ENCODE measurements at places on chromosomes 7 and 10. TPM values are rescaled to one million over a fixed set of nuclear protein-coding genes. Genes with fewer than 3 reads are reported as not detected.
A peak's percentile ranks its signal among the peaks of the same experiment; 100 is the strongest.

RARRES2 gene
- total RNA-seq = 89.7 TPM

SPAG6 gene
- total RNA-seq = 1.3 TPM

AKR1B15 gene
- not detected for total RNA-seq

SNX10 gene
- total RNA-seq = not detected

VAX1 gene
- not detected for total RNA-seq

CLDN15 gene
- total RNA-seq = 6.4 TPM

C10orf105 gene
- total RNA-seq = not detected

SFTPA2 gene
- total RNA-seq = not detected

CRTAC1 gene
- not detected for total RNA-seq

ZNF503 gene
- 1.9 TPM for total RNA-seq

AKR1C8 gene
- total RNA-seq = 0.23 TPM

- DNase-seq = no peak
- no peaks in the 10 kb centered on the region for H3K27me3 ChIP-seq
- H3K27ac ChIP-seq = no peak overlapping the region
- H3K36me3 ChIP-seq = no peaks in the 10 kb centered on the region
- no peaks in the 10 kb centered on the region for H3K4me1 ChIP-seq
Measured at GRCh38 chr10:16792675-16793074, 24.5 kb downstream of the RSU1 start.

GRCh38 chr10:92242910-92243671 is 47.8 kb downstream of the CPEB3 start:
- H3K4me3 ChIP-seq = peak overlapping the region; percentile 33
- H3K4me1 ChIP-seq = no peaks in the 10 kb centered on the region
- H3K27ac ChIP-seq = no peak overlapping the region
- no peaks in the 10 kb centered on the region for H3K27me3 ChIP-seq
- no peaks in the 10 kb centered on the region for H3K36me3 ChIP-seq
- peak; percentile 56 for DNase-seq

DNA sequence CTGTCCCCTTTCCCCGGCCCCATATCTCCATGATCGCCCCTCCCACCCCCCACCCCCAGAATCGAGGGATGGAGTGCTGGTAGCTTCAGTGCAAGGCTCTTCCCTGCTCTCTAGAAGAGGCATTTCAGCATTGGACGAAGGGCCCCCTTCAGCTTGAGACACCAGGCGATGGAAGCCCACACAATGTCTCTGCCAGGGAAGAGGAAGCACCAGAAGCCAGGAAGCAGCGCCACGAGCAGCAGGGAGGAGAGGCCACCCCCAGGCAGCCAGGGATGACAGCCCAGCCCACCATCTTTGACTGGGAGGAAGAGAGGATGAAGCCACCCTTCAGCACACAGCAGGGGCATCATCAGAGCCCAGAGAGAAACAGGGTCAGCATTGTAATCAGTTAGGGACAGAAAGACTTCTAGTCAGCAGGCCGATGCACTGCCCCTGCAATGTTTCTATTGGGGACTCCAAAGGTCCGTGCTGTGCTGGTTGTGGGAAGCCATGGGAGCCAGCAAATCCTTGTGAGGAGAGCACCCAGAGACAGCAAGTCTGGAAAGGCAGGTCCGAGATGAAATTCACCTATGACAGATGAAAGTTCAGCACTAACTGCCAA is 15.7 kb downstream of the TMEM72 start:
- no peaks in the 10 kb centered on the region for H3K27me3 ChIP-seq
- no peaks in the 10 kb centered on the region for H3K36me3 ChIP-seq
- H3K4me3 ChIP-seq = no peak overlapping the region
- DNase-seq = no peak
- H3K4me1 ChIP-seq = no peaks in the 10 kb centered on the region
- no peak overlapping the region for H3K27ac ChIP-seq

- no peaks in the 10 kb centered on the region for H3K4me1 ChIP-seq
- no peaks in the 10 kb centered on the region for H3K27me3 ChIP-seq
- H3K4me3 ChIP-seq = no peak overlapping the region
- no peak overlapping the region for H3K27ac ChIP-seq
- no peak for DNase-seq
Measured at GRCh38 chr7:9854605-9855004, 1119.1 kb upstream of the PHF14 start.

GRCh38 chr7:78080811-78081210 is 282.2 kb downstream of the PHTF2 start:
- H3K4me1 ChIP-seq = no peaks in the 10 kb centered on the region
- no peak overlapping the region for H3K27ac ChIP-seq
- no peaks in the 10 kb centered on the region for H3K27me3 ChIP-seq
- H3K36me3 ChIP-seq = no peaks in the 10 kb centered on the region
- H3K4me3 ChIP-seq = no peak overlapping the region
- no peak for DNase-seq

- no peak overlapping the region for H3K4me3 ChIP-seq
- H3K36me3 ChIP-seq = no peaks in the 10 kb centered on the region
- no peaks in the 10 kb centered on the region for H3K27me3 ChIP-seq
Measured at GRCh38 chr10:13930120-13930519, 343.4 kb downstream of the PRPF18 start.

DNA sequence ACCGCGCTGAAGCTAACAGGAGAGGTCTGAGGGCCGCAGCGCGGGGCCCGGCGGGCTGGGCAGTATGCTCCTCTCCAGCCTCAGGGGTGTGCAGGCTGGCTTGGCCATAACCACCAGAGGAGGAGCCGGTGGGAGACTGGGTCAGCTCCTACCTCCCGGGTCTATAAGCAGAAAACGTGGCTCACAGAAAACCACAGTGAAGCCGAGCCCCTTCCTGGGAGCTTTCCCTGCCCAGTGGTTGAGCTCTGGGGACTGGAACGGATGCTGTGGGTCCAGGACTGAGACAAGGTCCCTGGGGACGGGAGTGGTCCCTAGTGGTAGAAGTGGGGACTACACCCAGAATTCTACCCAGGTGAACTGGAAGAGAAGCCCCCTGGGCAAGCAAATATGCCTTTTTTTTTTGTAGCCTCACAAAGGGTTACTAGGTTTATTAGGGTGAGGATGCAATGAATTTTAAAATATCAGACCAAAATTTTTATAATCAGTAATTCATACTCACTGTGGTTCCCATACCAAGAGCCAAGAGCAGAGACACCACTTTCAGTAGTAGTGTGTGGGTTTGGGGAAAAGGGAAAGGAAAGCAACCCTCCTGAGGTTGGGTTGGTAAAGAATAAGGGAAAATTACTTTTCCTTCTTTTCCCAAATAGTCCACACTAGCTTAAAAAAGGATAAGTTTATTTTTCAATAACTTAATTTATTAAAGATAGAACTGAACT is 67.9 kb upstream of the PRKCQ start:
- peak; percentile 15 for DNase-seq
- no peak overlapping the region for H3K27ac ChIP-seq
- no peaks in the 10 kb centered on the region for H3K4me1 ChIP-seq
- H3K36me3 ChIP-seq = no peaks in the 10 kb centered on the region
- no peak overlapping the region for H3K4me3 ChIP-seq
- H3K27me3 ChIP-seq = no peaks in the 10 kb centered on the region

GRCh38 chr10:23780331-23780730 is 341.5 kb downstream of the OTUD1 start:
- no peaks in the 10 kb centered on the region for H3K4me1 ChIP-seq
- H3K4me3 ChIP-seq = no peak overlapping the region
- DNase-seq = no peak
- H3K27ac ChIP-seq = no peak overlapping the region
- H3K36me3 ChIP-seq = no peaks in the 10 kb centered on the region

Measured in SJCRH30 (cell line).